ENCODE measurements at places on chromosomes 1 and 21.

GRCh38 chr1:113325022-113325421 lies 65.3 kb upstream of the MAGI3 start:
- no peak overlapping the region for H3K27ac ChIP-seq
- no peaks in the 10 kb centered on the region for H3K27me3 ChIP-seq
- H3K4me3 ChIP-seq: no peak overlapping the region
- no peaks in the 10 kb centered on the region for H3K36me3 ChIP-seq
- no peak for DNase-seq

DNA sequence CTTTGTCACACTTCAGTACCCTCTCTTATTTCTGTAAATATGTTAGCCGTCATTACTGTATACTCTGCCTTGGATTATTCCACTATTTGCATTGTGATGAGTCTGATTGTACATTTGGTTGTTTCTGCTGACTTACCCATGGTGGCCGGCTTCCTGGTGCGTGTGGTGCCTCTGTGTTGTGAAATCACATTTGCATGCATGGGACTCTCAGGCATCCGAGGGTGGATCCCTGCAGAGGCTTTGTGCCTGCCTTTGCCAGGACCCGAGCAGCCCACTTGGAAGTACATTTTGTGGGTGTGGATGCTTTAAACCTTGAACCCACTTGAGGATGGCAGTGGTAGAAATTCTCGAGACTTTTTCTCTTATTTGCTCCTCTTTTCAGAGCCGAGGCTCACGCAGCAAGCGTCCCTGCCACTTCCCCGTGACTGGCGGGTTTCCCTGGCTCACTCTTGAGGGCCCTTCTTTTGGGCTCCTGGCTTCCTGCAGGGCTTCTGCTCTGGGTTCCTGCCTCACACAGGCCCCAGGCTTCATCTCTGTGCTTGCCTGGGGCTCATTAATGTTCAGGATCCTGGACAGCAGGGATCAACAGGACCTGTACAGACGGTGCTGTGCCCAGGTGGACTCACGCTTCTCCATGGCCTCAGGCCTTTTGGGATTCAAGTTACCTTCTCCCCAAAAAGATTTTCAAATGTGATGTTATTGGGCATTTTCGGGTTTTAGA lies 36.6 kb downstream of the POFUT2 start:
- DNase-seq: no peak
- H3K4me3 ChIP-seq: no peak overlapping the region
- no peak overlapping the region for H3K27ac ChIP-seq
- H3K27me3 ChIP-seq: no peaks in the 10 kb centered on the region
- no peaks in the 10 kb centered on the region for H3K36me3 ChIP-seq

- DNase-seq: no peak
- no peak overlapping the region for H3K4me3 ChIP-seq
- peak overlapping the region; percentile 39 for H3K27ac ChIP-seq
- no peaks in the 10 kb centered on the region for H3K27me3 ChIP-seq
- H3K36me3 ChIP-seq: no peaks in the 10 kb centered on the region
Measured at GRCh38 chr1:231020139-231020601, 19.9 kb downstream of the FAM89A start.

DNA sequence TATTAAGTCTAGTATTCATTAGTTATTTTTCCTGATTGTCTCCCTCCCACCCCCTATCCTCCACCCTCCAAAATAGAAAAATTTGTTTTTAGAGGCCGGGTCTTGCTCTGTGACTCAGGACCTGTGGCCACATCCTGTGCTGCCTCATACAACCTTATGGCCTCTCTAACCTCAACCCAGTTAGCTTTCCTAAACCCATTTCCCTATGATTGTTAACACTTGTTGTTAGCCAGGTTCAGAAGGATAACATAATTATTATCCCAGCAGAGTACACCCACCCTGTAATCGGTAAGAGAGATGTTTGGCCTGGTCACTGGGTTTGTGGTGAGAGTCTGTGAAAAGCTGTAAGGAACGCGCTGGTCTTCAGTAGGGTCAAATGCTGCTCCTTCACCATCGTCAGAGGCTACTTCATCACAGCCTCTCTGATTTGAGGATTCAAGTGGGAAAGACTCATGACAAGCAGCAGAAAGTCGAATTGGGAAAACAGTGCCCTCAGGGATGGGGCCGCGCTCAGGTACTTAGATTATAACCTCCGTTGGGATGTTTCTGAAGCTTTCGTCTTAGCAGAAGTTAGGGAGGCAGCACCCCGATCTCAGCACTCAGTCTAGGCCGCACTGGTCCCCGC lies 35.9 kb upstream of the HMGN1 start:
- H3K27ac ChIP-seq: peak overlapping the region; percentile 81
- no peaks in the 10 kb centered on the region for H3K36me3 ChIP-seq
- no peaks in the 10 kb centered on the region for H3K27me3 ChIP-seq

DNA sequence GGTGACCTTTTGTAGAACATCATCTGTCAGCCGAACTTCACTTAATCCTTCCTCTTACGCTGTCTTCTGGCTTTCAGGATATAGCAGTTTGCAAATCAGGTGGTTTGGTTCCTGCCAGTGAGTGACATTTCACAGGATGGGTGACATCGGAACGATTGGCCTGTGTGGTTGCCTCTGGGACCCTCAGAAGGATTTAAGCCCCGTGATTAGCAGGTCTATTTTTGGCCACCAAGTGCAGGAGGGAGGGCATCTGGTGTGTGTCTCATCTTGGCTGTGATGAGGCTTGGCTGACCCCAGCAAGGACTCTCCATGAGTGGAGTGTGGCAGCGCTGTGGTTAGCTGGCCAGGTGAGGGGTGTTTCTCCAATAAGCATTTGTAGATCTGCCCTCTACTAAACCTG lies 407.6 kb upstream of the VAMP3 start:
- H3K4me3 ChIP-seq: no peak overlapping the region
- DNase-seq: no peak
- peak overlapping the region; percentile 84 for H3K27ac ChIP-seq
- no peaks in the 10 kb centered on the region for H3K36me3 ChIP-seq
- H3K27me3 ChIP-seq: no peaks in the 10 kb centered on the region

DNA sequence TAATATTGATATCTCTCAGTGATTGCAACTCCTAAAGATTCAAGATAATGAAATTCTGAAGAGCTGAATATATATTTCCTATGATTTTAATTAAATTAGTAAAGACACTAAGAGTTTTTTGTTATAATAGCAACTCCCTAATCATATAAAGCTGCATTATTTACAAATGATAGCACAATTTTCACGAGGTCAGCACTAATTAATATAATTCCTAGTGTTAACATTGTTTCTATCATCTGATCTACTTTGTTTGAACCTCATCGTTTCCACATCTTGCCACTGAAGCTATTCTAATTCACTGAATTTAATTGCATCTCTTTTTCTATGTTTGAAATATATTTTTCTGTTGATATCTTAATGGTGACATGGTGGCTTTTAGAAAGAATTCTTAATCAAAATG lies 279.1 kb upstream of the ADGRL4 start:
- H3K4me3 ChIP-seq: no peak overlapping the region
- no peaks in the 10 kb centered on the region for H3K4me1 ChIP-seq
- DNase-seq: no peak
- no peaks in the 10 kb centered on the region for H3K27me3 ChIP-seq
- no peak overlapping the region for H3K27ac ChIP-seq

GRCh38 chr1:160879056-160879455 lies 5.9 kb downstream of the ITLN1 start:
- H3K27me3 ChIP-seq: no peaks in the 10 kb centered on the region
- DNase-seq: no peak
- H3K4me1 ChIP-seq: no peaks in the 10 kb centered on the region
- H3K27ac ChIP-seq: no peak overlapping the region

DNA sequence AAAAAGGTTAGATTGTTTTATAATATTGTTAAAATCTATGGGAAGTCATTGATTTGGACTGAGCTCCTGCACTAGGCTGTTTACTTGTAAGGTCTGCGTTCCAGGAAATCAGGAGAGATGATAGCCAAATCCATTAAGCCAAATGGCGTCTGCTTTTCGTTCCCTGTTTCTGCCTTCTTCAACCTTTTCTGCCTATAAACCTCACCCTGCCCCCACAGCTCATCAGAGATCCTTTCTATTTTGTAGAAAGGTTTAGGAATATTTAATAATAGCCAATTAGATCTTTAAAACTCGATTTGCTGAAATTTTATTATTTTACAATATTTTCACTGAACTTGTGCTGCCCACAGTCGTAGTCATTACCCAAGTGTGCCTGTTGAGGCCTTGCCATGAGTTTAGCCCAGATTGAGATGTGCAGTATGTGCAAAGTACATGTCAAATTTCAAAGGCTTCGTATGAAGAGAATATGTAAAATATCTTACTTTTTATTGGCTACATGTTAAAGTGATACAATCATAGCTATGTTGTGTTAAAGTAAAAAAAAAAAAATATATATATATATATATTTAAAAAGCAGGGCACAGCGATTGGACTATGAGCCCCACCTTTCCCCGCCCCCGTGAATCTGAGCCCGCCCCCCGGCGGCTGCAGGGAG lies 444 bp upstream of the IARS2 start:
- peaks cover 17% of the 10 kb centered on the region for H3K36me3 ChIP-seq
- peaks cover 19% of the 10 kb centered on the region for H3K4me1 ChIP-seq
- H3K27me3 ChIP-seq: no peaks in the 10 kb centered on the region
- peak overlapping the region; percentile 83 for H3K4me3 ChIP-seq
- H3K27ac ChIP-seq: peak overlapping the region; percentile 84

DNA sequence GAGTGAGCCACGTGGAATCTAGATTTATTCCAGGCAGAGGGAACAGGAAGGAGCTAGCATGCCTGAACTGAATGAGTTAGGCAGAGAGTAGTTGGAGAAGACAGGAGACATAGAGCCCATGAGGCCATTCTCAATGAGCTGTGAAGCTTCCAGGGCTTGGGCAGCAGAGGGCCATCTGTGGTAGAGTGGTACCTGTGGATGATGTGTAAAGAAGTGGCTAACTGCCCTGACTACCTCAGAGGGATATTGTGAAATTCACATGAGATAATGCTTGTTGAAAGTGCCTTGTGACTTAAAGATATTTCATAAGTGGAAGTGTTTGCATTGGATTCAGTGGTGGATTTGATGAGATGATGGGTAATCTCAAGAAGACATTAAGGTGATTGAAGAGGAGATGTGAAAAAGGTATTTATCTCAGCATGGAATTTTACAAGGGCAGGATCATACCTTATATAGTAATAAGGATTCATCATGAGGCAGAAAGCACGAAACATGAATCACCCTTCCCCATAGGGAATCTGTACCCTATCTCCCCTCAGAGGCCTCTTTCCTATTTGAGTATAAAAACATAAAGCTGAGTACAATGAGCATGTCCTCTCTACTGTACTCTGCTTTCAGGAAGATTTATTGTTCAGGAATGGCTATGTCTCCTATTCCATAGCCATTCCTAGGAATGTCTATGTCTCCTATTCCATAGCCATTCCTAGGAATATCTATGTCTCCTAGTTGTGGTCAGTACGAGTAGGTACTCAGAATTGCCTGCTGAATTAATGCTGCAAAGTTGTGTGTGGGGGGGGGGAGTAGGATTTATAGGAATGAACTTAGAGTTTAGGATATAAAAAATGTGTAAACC lies 146.8 kb downstream of the PAPPA2 start:
- no peak overlapping the region for H3K4me3 ChIP-seq
- DNase-seq: no peak
- H3K27me3 ChIP-seq: no peaks in the 10 kb centered on the region
- no peaks in the 10 kb centered on the region for H3K4me1 ChIP-seq

DNA sequence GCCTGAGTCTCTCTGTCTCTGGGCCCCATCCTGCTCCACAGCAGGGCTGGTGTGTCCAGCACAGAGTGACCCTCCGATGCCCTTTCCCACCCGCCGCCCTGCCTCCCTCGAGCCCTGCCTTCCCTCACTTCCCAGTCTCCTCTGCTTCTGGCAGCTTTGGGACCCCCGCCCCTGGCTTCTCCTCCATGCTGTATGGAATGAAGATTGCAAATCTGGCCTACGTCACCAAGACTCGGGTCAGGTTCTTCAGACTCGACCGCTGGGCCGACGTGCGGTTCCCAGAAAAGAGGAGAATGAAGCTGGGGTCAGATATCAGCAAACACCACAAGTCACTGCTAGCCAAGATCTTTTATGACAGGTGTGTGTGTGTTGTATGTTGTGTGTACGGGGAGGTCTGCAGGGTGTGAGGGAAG lies 14.3 kb downstream of the MOV10 start:
- peak; percentile 58 for DNase-seq
- no peak overlapping the region for H3K4me3 ChIP-seq
- H3K27ac ChIP-seq: peak overlapping the region; percentile 39

- peaks cover 13% of the 10 kb centered on the region for H3K36me3 ChIP-seq
- H3K4me1 ChIP-seq: no peaks in the 10 kb centered on the region
- no peaks in the 10 kb centered on the region for H3K27me3 ChIP-seq
- H3K4me3 ChIP-seq: no peak overlapping the region
Measured at GRCh38 chr1:35714921-35715567, 3.6 kb downstream of the C1orf216 start.

- no peak overlapping the region for H3K27ac ChIP-seq
- H3K27me3 ChIP-seq: no peaks in the 10 kb centered on the region
- H3K4me3 ChIP-seq: no peak overlapping the region
- no peak for DNase-seq
- peaks cover 16% of the 10 kb centered on the region for H3K4me1 ChIP-seq
Measured at GRCh38 chr1:74396933-74397332, 115.5 kb downstream of the LRRC53 start.

DNA sequence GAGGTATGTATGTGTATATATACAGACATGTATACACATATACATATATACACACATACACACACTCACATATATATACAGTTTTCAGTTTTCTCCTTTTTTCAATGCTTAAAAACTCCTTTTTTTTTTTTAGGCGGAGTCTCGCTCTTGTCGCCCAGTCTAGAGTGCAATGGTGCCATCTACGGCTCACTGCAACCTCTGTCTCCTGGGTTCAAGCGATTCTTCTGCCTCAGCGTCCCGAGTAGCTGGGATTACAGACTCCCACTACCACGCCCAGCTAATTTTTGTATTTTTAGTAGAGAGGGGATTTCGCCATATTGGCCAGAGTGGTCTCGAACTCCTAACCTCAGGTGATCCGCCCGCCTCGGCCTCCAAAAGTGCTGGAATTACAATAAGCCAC lies 27.0 kb downstream of the STYXL2 start:
- peak overlapping the region; percentile 36 for H3K4me3 ChIP-seq
- peaks cover 84% of the 10 kb centered on the region for H3K36me3 ChIP-seq
- no peaks in the 10 kb centered on the region for H3K27me3 ChIP-seq
- no peak for DNase-seq
- no peak overlapping the region for H3K27ac ChIP-seq

GRCh38 chr1:59180735-59181134 lies 116.2 kb upstream of the FGGY start:
- H3K4me3 ChIP-seq: no peak overlapping the region
- peaks cover 17% of the 10 kb centered on the region for H3K4me1 ChIP-seq
- H3K27me3 ChIP-seq: no peaks in the 10 kb centered on the region
- peak overlapping the region; percentile 34 for H3K27ac ChIP-seq
- H3K36me3 ChIP-seq: no peaks in the 10 kb centered on the region
- no peak for DNase-seq

DNA sequence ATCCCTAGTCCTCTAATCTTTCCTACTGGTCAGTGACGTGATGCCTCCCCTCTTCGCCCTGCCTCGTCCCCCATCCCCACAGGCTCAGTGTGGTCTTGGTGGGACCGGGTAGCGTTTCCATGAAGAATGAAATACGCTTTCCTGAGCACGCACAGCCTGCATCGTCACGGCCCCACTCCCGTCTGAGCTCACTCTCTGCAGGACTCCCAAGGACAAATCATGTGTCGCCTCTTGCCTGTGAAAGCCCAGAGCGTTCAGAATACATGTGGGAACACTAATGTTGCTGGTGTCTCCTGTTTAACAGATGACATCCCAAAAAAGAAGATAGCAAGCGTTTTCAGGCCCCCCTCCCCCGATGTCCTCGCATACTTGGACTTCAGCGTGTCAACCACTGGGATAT lies 49.2 kb downstream of the S100B start:
- H3K4me1 ChIP-seq: no peaks in the 10 kb centered on the region
- H3K27me3 ChIP-seq: no peaks in the 10 kb centered on the region
- peaks cover 64% of the 10 kb centered on the region for H3K36me3 ChIP-seq
- no peak overlapping the region for H3K4me3 ChIP-seq

GRCh38 chr1:234963904-234964702 lies 164.5 kb downstream of the TOMM20 start:
- peak overlapping the region; percentile 84 for H3K27ac ChIP-seq
- no peak for DNase-seq
- H3K4me1 ChIP-seq: no peaks in the 10 kb centered on the region
- H3K36me3 ChIP-seq: no peaks in the 10 kb centered on the region
- H3K27me3 ChIP-seq: no peaks in the 10 kb centered on the region
